ENCODE measurements at places on chromosomes 3 and 15.

DNA sequence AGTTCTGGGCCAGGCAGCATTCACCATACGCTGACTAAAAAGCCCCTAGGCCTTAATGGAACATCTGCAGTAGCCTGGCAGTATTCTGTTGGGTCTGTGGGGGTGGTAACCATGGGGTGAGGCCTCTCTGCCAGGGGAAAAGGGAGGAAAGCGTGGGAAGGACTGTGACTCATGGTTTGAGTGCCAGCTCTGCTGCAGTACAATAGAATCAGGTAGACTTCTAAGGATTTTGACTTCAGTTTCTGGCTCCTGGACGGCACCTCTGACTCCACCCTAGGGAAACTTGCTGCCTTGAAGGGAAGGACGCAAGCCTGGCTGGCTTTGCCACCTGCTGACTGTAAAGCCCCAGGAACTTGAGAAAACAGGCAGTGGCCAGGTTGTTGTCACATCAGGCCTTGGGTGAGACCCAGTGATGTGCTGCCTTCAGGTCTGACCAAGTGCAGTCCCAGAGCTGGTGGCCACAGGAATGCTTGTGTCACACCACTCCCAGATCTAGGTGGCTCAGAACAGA, 148.6 kb downstream of the SUCNR1 start:
- DNase-seq, result no peak

- DNase-seq, result no peak
Measured at GRCh38 chr3:193917158-193917557, 218.8 kb upstream of the HES1 start.

DNA sequence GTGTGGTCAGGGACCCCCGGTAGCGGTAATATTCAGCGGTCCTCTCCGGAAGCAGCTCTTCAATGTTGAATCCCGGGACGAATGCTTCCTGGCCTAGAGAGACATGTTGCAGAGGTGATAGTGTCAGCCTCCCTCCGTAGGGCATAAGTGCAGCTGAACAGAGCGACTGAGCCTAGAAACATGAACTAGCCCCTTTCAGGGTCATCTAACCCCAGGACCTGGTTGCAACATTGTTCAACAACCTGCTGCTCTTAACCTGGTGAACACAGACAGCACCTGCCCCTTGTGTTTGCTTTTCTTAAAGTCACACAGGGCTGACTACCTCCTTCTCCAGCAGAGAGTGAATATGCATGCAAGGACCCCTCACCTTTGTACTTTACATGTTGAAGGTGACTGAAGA, 41.3 kb downstream of the CA12 start:
- no peak for DNase-seq

DNA sequence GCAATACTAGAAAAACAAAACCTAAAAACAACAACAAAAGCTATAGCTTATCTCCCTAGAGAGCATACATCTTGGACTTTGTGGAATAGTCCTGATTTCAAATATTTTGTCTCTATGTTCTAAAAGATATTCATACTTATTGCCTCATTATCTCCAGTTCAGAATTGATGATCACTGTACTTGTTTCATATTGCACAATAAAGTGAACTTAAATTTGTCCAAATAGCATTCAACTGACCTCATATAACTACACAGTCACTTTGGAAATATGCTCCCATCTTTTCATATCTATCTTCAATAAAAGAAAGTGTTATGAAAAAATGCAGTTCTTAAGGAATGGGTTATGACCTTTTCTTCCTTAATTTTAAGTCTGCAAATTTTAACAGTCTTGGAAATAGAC, 228.6 kb upstream of the CMC1 start:
- no peak for DNase-seq

DNA sequence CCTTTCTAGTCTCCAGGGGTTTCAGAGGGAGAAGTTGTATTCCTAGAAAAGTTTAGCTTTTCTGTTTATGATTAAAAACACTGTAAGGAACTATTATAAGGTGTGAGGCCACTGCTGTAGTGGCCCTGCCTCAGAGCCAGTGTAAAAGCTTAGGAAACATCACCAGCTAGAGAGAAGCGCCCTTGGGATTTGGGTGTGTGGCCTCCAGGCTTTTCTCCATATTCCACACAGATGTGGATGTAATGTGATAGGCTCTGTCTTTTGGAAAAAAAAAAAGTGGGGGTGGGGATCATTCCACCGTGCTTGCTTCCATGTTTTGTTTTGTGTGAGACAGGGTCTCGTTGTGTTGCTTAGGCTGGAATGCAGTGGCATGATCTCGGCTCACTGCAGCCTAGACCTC, 13.9 kb downstream of the SEC61A1 start:
- no peak for DNase-seq

GRCh38 chr15:91849749-91850161, 3.8 kb upstream of the SLCO3A1 start:
- DNase-seq, result no peak

- DNase-seq, result no peak
Measured at GRCh38 chr3:111538681-111539083, 3.3 kb upstream of the CD96 start.

DNA sequence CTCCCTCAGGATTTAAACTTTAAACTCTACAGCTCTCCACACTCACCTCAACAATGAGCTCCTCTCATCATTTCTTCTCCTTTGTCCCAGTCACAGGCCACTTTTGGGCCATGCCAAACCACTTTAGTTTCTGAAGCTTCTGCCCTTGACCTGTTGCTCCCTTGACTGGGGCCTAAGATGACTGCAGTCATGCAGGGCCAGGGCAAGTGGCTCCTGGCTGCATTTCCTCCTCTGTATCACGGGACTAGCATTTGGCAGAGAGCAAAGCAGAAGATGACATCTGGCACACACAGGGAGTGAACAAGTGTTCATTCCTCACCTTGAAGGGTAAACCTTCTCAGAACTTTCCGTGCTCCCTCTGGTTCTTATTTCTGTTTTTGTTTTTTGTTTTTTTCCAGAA, 136.9 kb downstream of the PDE8A start:
- no peak for DNase-seq

GRCh38 chr3:33115024-33115768, 1.4 kb downstream of the CRTAP start:
- no peak for DNase-seq

GRCh38 chr15:22949074-22949547, 31.1 kb downstream of the CYFIP1 start:
- no peak for DNase-seq

DNA sequence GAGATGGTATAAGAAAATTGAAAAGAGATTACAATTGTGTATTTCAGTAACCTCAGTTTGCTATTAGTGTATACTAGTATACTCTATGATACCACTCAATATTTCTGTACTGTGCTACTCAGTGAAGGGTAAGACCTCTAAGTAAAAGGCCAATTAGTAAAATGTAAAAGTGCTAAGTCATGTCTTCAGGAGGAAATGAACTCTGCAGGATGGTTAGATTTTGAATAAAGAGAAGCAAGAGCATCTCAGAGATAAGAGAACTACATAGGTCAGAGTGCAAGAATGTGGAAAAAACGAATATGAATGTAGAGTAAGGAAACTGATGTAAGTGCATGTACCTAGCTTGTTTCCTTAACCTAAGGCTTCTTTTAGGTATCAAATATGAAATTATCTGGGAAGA, 796.6 kb upstream of the GBE1 start:
- DNase-seq, result no peak

GRCh38 chr15:33985287-33985686, 17.0 kb downstream of the CHRM5 start:
- DNase-seq, result no peak

DNA sequence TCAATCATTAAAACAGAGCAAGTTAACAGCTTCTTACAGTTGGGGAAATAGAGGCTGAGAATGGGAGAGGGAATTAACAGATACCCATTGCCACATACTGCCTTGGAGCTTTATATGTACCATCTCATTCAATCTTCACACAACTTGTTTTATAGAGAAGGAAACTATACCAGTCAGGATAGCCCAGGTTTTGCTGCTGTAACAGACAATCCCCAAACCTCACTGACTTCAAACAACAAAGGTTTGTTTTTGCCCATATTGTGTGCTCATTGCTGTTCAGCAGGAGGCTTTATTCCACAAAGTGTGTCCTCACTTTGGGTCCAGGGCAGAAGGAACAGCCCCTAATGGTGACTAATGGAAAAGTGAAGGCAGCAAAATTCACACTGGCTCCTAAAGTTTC, 59.2 kb downstream of the SPSB4 start:
- no peak for DNase-seq

DNA sequence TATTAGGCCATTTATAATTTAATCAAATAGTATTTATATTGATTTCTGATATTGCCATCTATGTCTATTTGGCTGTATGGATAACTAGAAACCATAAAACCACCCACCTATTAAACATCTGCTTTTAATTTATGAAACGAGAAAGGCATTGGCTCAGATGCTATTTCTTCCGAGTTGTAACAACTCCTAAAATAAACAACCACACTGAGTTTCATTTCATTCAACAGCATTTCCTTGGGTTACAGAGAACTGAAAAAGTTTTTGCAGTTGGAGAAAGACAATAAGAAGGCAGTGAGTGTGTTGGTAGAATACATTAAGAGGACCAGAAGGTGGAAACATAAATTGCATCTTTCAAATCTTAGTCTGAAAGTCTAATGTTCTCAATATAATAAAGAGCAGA, 79.1 kb downstream of the AQR start:
- no peak for DNase-seq

- no peak for DNase-seq
Measured at GRCh38 chr3:113174304-113174703, 37.1 kb upstream of the BOC start.

DNA sequence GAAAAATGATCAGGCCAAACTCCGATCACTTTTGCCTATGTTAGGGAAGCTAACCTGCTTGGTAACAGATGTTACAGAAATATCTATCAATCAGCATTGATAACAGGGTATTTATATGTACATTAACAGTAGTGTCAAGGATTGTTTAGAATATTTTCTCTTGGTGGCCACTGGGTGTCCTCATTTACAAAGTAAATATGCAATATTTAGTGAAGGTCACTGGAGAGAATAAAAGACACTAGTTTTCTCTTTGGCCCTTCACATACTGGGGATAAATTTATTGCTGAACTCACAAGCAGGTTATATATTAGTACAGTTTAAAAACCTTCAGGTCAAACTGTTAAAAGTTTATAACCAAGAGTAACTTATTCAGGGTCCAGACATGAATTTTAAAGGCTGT, 69.0 kb downstream of the TIGIT start:
- no peak for DNase-seq

- DNase-seq, result no peak
Measured at GRCh38 chr3:72748659-72749058, 99.6 kb downstream of the SHQ1 start.

GRCh38 chr3:42805141-42805821, 991 bp upstream of the HIGD1A start:
- no peak for DNase-seq

- DNase-seq, result no peak
Measured at GRCh38 chr15:28979208-28979841, 93.6 kb downstream of the APBA2 start.

GRCh38 chr3:37913522-37913921, 51.8 kb downstream of the CTDSPL start:
- no peak for DNase-seq

DNA sequence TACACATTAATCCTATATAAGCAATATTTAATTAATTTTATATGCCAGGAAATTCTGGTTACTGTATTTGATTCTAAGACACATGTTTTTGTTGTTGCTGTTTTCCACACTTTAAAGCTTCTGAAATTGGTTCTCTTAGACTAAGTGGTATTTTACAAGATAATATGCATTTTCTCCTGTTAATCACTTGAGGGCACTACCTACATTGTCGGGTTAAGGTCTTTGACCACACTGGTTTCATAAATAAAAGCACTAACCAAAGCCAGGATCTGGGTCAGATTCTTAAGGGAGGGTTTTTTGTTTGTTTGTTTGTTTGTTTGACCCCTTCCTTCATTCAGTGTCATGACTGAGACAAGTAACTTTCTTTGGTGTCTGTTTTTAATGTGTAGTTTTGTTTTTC, 590.2 kb downstream of the RBMS3 start:
- no peak for DNase-seq

- DNase-seq, result no peak
Measured at GRCh38 chr3:181723625-181724191, 12.0 kb downstream of the SOX2 start.

- no peak for DNase-seq
Measured at GRCh38 chr15:66565741-66566144, at the start of gene LCTL. TSS of gene LCTL (minus strand) at chr15:66565998. CDS start at chr15:66565365, 633 bp downstream.

- no peak for DNase-seq
Measured at GRCh38 chr15:20344601-20345400, 196.8 kb downstream of the GOLGA6L6 start.

- no peak for DNase-seq
Measured at GRCh38 chr3:49327485-49327884, 12.4 kb downstream of the USP4 start.

- DNase-seq, result no peak
Measured at GRCh38 chr15:49343546-49343945, 79.5 kb upstream of the FGF7 start.

DNA sequence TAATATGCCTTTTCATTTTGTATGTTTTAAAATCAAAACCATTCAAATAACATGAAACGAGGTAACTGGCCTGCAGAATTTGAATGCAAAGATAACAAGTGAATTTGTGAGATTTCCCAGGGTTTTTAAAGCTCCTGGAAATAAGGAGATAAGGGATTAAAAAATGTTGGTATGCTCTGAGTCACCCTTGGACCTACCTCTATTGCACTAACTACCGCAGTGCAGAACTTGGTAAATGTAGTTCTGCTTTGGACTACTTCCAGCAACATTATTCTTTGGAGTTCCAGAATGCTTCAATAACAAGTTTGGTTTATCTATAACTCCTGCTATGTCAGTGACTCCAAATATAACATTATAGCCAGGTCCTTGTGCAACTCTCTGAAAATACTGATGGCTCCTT, 201.7 kb downstream of the GAP43 start:
- DNase-seq, result no peak

GRCh38 chr3:50299929-50300680, 900 bp upstream of the HYAL3 start:
- no peak for DNase-seq

GRCh38 chr3:27746838-27747237, 24.7 kb upstream of the EOMES start:
- DNase-seq, result no peak

DNA sequence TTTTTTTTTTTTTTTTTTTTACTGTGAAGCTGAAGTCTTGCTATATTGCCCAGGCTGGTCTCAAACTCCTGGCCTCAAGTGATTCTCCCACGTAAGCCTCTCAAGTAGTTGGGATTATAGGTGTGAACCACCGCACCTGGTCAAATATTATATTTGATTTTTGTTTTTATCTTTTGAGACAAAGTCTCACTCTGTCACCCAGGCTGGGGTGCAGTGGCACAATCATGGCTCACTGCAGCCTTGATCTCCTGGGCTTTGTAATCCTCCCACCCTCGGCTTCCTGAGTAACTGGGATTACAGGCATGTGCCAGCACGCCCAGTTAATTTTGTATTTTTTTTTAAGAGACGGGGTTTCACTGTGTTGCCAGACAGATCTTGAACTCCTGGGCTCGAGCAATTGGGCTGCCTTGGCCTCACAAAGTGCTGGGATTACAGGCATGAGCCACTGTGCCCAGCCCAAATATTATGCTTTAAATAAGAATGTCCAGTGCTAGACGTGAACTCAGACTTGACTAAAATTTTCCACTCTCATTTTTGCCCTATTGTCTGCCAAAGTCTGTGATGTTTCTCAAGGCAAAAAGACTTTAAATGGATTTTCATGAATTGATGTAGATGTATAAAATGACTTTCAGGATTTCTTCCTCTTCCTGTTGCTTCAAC, 33.4 kb upstream of the CRBN start:
- DNase-seq, result no peak

GRCh38 chr15:82810061-82810889, 847 bp downstream of the WHAMM start:
- DNase-seq, result no peak

GRCh38 chr3:111712294-111713167, 117.4 kb upstream of the ZBED2 start:
- DNase-seq, result no peak
